AG04450 (cell line): ENCODE measurements at places on chromosomes 2 and 18. TPM values are rescaled to one million over a fixed set of nuclear protein-coding genes. Genes with fewer than 3 reads are reported as not detected.
A peak's percentile ranks its signal among the peaks of the same experiment; 100 is the strongest.

- no peak for DNase-seq
These were observed 60.7 kb downstream of the TET3 start for GRCh38 chr2:74045454-74045853.

DNA sequence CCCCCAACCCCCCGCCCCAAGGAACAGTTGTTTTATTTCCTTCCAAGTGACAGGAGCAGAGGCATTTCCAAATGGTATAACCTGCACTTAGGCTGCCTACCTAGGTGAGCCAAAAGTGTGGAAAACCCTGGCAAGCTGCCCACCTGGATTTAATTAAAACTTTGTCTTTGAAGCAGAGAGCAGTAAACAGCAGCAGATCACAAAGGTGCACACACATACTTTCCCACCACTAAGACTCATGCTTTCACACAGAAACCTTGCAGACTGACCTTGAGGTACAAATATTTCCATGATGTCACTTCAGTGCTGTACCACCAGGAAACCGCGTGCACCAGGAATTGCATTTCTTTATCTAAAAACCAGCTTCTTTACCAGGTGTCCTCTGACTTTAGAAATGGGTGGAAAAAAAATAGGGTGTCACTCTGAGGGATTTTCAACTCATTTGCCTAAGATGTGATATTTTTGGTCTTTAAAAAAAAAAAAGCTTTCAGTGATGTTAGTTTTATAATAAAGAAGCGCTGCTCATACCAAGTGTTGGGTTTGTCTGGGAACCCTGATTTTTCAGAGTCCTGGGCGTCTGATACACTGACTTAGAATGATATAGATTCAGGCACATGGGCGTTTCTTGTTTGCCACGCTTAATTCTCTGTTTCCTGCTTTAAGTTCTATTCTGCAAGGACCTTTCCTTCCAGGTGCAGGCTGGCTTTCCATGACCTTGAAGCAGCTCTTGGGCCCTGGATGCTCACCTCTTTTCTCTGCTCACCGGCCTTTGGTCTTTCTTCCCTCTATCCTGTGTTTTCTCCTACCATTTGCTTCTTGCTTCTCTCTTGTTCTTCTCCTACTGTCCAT, 70.7 kb upstream of the BCL2L11 start:
- DNase-seq = no peak

DNA sequence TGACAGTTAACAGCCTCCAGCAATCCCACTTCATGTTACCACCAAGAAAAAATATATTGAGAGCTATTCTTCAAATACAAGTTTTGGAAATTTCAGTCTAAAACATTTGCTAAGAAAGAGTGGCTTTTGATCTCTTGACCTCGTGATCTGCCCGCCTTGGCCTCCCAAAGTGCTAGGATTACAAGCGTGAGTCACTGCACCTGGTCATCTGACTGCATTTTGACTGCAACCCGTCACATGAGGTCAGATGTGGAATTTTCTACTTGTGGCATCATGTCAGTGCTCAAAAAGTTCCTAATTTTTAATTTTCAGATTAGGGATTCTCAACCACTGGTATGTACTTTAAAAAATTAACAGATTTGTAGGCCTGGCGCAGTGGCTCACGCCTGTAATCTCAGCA, 9.1 kb upstream of the CLK1 start:
- DNase-seq = no peak

GRCh38 chr2:239533569-239534316, 132.9 kb upstream of the HDAC4 start:
- no peak for DNase-seq

- DNase-seq = no peak
These were observed 160.0 kb downstream of the STK39 start for GRCh38 chr2:168087401-168087800.

DNA sequence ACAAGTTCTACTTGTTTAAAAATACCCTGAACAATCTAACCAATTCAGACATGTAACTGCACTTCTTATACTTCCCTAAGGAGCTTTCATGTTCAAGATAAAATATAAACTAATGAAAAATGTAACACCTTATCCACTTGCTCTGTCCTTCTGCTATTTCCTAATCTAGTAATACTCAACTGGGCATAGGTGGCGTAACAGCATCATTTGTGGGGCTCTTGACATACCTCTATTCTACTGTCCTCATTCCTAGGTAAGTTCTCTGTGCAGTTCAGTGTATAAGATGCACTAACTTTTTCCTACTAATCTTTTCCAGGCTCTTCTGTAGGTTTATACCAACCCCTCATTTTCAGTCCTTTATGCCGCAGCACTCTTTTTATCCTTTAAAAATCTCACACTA, 36.7 kb downstream of the PRKD3 start:
- no peak for DNase-seq

GRCh38 chr2:220695397-220696279, 876.5 kb downstream of the EPHA4 start:
- DNase-seq = no peak

GRCh38 chr2:106138543-106139237, 55.4 kb downstream of the UXS1 start:
- no peak for DNase-seq

DNA sequence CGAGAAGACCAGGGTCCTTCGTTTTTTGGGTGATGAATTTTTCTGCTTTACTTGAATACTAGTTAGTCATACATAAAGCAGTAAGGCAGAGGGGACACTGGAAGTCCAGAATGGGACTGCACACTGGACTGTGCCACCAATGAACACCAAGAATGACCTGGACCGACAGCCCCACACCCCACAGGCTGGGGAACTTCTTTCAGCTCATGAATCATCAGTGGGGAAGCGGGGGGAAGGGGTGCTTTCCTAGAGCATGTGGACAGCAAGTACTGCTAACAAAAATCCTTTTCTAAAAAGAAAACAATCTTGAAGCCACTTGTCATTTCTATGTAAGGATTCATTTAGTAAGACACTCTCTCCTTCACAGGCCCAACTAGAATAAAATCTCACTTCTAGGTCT, 86.0 kb downstream of the DTNB start:
- DNase-seq = peak; percentile 1

DNA sequence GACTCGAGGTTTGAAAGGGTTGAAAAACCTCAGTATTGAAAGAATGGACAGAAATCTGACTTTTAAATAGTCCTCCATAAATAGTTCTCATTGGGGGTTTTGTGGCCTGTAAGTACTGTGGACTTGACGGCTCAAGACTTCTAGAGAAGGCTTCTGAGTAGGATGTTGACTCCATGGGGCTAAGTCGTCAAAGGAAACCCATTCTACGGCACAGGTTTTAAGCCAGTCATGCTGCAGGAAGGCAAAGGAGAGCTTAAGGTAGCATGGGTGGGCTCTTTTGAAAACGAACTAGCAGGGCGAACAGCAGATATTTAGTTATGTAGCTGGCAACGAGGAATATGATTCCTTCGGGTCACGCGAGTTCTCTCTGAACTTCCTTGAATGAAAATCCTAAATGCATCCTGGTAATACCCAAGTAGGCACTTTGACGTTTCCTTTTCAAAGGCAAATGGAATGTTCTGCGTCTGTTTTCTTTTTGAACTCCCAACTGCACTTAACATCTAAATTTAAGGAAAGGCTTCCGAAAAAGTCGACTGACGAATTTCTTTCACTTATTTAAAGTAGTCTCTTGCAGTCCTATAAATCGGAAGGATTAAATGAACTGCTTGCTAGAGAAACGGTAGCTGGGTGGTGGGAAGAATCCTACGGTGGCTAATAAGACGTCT, 1.1 kb upstream of the NEDD4L start:
- DNase-seq = no peak

DNA sequence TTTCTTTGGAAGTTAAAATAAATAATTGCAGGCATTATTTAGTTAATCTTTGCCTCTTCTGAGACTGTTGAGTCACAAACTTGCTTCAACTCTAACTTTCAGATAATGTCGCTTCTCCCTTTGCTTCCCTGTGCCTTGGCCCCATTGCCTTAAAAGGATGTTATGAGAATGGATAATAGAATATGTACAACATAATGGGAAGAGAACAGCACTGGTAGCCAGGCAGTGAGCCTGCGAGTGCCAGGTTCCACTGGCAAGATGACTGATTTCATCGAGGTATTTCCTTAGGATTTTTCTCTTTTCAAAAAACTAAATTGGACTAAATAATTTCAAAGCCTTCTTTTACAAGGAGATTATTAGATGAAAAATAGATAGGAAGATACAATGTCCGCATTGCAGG, 420.9 kb downstream of the TGIF1 start:
- DNase-seq = no peak

- DNase-seq = no peak
These were observed 172.9 kb downstream of the MAIP1 start for GRCh38 chr2:200128296-200128695.

DNA sequence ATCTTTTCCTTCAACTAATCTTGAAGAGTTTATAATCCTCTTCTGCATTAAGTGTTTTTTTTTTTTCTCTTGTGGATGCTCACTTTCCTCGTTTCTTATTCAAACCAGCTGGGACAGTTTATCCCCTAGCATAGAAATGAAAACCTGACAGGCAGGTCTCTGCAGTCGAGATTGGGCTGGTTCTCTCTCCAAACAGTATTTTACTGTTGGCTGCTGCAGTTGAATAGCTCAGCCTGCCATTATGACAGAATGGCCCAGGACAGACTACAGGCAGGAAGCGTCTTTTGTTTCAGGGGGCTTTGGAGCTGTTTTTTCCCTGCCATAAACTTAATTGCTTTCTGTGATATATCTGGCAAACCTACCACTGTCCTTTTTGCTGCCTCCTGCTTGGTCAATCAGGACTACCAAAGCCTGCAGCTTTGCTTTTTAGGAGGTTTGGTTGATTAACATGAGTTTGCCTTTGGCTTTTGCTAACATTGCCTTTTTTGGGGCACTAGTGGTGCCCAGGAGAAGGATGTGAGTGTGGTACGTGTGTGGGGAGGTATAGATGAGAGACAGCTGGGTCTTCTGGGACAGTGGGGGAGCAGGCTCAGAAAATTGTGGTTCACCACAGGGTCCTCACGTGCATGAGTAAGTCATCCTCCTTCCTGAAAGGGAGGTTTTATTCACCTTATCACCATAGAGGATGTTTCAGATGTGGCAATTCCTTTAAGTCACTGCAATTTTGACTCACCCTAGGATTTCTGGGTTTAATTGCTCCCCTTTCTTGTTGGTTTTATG, 128.7 kb downstream of the LYPD6B start:
- no peak for DNase-seq

- DNase-seq = no peak
These were observed 164.1 kb upstream of the GATA6 start for GRCh38 chr18:22005191-22005841.

- no peak for DNase-seq
These were observed 3.9 kb upstream of the TNS1 start for GRCh38 chr2:218006741-218007140.

- no peak for DNase-seq
These were observed 36.2 kb downstream of the DIPK1C start for GRCh38 chr18:74420926-74421325.

- no peak for DNase-seq
These were observed 26.4 kb upstream of the MRPL19 start for GRCh38 chr2:75619956-75620740.

GRCh38 chr2:42256505-42256904, 87.4 kb downstream of the EML4 start:
- no peak for DNase-seq

- no peak for DNase-seq
These were observed 442.6 kb upstream of the MYT1L start for GRCh38 chr2:2773692-2774091.

GRCh38 chr2:36235882-36236281, 119.7 kb upstream of the CRIM1 start:
- no peak for DNase-seq

DNA sequence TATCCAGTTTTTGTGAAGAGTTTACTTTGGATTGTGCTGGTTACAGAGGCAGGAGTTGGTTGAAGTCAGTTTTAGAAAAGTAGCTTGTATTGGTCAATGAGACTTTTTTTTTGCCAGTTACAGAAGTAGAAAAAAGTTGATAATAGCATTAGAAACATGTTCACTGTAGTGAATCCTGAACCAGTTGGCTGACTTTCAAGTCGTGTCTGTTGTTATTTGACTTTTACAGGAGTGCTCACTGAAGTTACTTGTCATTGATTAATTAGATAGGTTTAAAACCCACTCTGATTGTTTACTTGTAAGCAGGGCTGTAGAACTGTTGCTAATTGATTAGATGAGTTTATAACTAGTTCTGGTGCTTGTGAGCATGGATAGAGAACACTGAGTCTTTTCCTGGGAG, 312.0 kb upstream of the VWC2L start:
- no peak for DNase-seq

GRCh38 chr18:55651236-55651635, 63.2 kb upstream of the TCF4 start:
- DNase-seq = no peak

DNA sequence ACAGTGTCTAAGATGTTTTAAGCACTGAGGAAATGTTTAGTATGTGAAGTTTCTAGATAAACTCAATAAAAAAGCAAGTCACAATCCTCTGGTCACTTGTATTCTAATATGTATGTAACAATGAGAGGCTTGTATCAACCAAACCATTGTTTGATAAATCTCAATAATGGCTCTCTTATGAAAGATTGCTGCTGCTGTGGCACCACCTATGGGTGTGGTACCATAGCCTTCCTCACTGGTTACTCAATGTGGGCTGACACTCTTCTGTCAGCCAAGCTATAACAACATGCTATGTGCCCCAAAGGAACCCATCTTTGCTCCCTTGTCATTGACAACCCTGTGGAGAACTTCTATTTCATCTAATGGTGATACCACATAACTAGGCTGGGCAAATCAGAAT, 12.6 kb upstream of the RAB1A start:
- DNase-seq = no peak

GRCh38 chr2:237072067-237072931, 13.4 kb upstream of the COPS8 start:
- DNase-seq = no peak

RFTN2 gene
- 5.2 and 5.7 TPM in 2 replicates for polyA plus RNA-seq

ZNF512 gene
- 51.4 and 63.7 TPM in 2 replicates for polyA plus RNA-seq

MC5R gene
- polyA plus RNA-seq = not detected in 2 replicates

DGUOK gene
- polyA plus RNA-seq = 101 TPM in 2 replicates

MC4R gene
- polyA plus RNA-seq = 0.06 TPM in 1 of 2 replicates, not detected in the other

CABLES1 gene
- 25.7 and 29.6 TPM in 2 replicates for polyA plus RNA-seq

NAT8 gene
- not detected in 2 replicates for polyA plus RNA-seq

DSG4 gene
- not detected in 2 replicates for polyA plus RNA-seq

CFC1 gene
- polyA plus RNA-seq = not detected in 2 replicates

THSD7B gene
- polyA plus RNA-seq = not detected in 2 replicates

TSGA10 gene
- 1.4 and 1.8 TPM in 2 replicates for polyA plus RNA-seq

DYNC1I2 gene
- polyA plus RNA-seq = 176 and 228 TPM in 2 replicates

CCBE1 gene
- 40.4 and 51.5 TPM in 2 replicates for polyA plus RNA-seq

SPOPL gene
- 10.1 and 13.1 TPM in 2 replicates for polyA plus RNA-seq

OTOF gene
- polyA plus RNA-seq = not detected in 2 replicates
